AG09319 (cell line): ENCODE measurements at places on chromosomes 3 and 15.

DNA sequence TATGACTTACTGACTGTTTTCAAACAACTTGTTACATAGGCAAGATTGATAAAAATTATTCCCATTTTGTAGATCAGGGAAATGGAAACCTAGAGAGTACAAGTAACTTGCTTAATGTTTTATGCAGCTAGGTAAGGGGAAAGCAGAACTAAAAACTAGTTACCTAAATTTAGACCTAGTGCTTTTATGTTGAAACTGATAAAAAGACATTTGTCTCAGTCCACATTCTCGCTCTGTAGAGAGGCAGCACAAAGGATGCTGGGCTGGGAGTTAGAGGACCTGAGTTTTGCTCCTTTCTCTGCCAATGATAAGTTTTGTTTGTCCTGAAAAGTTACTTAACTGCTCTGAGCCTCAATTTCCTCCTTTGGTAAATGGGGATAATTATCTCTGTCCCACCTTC lies 17.4 kb downstream of the TIMP4 start:
- DNase-seq, result no peak

GRCh38 chr15:68682330-68682729 lies 103.5 kb downstream of the CORO2B start:
- no peak for DNase-seq

DNA sequence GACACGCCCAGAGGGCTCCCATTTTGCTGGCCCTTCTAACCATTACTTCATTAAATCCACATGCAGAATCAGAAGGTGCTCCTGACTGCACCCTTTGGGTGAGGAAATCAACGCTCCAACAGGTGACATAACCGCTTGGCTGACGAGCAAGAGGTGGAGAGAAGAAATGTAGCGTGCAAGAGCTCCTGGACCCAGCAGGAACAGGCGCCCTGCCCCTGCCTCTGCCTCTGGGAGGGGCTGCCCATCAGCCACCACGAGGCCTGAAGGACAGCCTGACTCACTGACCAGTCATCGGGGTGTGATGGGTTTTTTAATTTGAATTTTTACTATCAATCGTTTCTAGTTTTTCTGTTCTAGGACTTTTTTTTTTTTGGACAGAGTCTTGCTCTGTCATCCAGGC lies 218.2 kb downstream of the ADAMTS17 start:
- no peak for DNase-seq

DNA sequence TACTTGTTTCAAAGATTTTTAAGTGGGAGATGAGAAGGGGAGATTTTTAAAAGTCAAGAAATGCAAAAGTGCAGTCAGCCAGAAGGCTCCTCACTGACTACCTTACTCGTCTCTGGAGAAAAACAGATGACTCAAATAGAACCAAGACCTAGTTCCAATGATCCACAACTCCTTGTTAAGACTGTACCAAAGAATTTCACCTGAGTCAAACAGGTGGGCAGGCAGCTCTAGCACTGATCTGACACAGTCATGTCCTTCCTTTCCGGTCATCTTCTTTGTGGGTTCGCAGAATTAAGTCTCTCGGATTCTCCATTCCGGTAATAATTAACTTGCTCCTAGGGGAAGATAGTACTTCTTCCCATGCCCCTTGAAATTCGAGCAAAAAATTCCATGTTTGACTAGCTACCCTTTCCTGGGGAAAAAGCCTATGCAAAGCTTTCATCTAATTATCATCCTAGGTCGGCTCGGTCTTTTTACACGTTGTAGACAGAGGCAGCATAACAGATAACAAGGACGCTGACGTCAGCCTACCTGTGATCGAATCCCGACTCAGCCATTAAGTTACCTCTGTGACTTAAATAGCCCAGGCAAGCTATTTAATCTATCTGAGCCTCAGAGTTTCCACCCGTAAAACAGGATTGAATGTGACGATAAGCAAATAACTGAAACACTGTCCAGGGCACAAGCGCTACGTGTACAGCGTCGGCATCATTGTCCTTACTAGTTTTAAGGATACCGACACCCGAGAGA lies 758 bp downstream of the SELENOK start:
- no peak for DNase-seq

GRCh38 chr3:72746430-72747411 lies 101.5 kb downstream of the SHQ1 start:
- DNase-seq, result no peak

DNA sequence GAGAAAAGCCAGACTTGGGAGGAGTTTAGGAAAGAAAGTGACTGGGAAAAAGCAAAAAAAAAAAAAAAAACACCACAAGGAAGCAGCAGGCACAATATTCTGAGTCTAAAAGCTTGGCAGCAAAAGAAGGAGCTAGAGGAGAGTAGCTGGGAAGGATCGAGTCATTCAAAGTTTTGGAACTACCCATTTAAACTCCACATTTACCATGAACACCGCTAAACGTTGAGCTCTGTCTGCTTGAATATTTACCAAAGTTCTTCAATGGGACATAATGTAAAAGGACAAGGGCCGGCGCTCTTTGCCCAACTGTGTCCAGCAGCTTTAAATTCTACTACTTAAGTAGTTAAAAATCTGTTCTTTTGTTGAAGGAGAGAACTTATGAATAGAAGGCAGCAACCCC lies 481.9 kb downstream of the FOXP1 start:
- no peak for DNase-seq

- DNase-seq, result no peak
Measured at GRCh38 chr3:100500320-100500880, 8.0 kb downstream of the TMEM45A start.

GRCh38 chr3:14388201-14388600 lies 14.2 kb upstream of the SLC6A6 start:
- DNase-seq, result no peak

GRCh38 chr3:172303941-172304558 lies 144.2 kb downstream of the GHSR start:
- DNase-seq, result no peak

DNA sequence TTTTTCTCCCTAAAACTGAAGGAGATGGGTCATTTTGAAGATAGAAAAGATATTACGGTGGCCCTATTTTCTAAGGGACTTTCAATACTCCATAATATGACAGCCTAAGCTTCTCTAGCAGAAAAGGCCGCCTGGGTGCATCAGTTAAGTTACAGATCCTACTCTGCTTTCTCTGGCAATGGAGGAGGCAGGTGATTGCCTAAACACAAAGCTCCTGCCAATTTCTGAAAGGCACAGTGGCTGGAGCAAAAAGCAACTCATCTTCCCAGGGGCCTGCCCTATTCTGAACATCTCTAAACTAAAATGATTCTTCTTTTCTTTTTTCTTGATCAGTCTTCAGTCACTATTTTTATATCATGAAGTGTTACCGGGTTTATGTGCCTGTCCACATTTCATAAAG lies 276.7 kb downstream of the CNTN4 start:
- DNase-seq, result no peak

- DNase-seq, result no peak
Measured at GRCh38 chr3:172323894-172324610, 124.2 kb downstream of the GHSR start.
